ENCODE measurements at places on chromosomes 4 and X.

GRCh38 chr4:174928575-174929253, 10.6 kb downstream of the ADAM29 start:
- DNase-seq = no peak

GRCh38 chr4:153294631-153295030, 49.9 kb upstream of the MND1 start:
- DNase-seq = no peak

- DNase-seq = no peak
Observed at GRCh38 chr4:151853034-151853433, 92.2 kb upstream of the GATB start.

GRCh38 chr4:119980456-119980855, 86.2 kb downstream of the MAD2L1 start:
- no peak for DNase-seq

GRCh38 chr4:82798168-82799005, at the start of gene SCD5:
TSS of gene SCD5 (minus strand) at chr4:82798796. CDS start at chr4:82798537, 259 bp downstream.
- DNase-seq = peak; percentile 74

DNA sequence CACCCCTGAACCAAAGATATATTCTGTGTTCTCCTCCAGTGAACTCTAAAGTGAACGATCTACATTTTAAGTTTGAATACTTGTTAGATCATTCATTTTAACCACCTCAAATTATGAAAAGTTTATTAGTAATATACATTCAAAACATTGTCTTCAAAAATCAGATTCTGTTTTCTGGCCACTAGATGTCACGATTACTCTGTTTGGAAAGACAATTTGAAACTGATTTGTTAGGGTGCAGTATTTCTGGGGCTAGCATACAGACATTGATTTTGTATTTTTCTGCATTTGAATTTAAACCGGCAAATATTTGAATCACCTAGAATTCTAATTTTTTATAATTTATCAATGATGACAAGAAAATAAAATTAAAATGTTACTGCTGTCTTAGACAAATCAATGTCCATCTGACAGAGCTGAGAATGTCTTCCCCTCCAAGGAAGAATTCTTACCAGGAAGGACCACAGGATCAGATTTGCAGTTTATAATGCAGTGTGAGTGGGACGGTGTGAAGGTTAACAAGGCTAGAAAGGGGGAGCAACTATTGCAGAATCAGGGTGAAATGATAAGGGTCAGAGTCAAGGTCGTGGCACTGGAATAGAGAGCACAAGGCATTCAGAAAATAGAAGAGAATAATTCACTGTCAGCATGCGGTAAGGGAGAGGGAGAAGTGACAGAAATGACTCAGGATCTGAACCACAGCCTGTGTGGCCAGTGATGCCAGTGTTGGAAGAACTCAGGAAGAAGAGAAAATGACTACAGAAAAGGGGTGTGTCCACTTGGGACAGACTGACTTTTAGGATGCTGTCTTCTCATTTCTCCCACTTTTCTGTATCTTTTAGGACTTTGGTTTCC, 91.6 kb downstream of the ANXA10 start:
- no peak for DNase-seq

DNA sequence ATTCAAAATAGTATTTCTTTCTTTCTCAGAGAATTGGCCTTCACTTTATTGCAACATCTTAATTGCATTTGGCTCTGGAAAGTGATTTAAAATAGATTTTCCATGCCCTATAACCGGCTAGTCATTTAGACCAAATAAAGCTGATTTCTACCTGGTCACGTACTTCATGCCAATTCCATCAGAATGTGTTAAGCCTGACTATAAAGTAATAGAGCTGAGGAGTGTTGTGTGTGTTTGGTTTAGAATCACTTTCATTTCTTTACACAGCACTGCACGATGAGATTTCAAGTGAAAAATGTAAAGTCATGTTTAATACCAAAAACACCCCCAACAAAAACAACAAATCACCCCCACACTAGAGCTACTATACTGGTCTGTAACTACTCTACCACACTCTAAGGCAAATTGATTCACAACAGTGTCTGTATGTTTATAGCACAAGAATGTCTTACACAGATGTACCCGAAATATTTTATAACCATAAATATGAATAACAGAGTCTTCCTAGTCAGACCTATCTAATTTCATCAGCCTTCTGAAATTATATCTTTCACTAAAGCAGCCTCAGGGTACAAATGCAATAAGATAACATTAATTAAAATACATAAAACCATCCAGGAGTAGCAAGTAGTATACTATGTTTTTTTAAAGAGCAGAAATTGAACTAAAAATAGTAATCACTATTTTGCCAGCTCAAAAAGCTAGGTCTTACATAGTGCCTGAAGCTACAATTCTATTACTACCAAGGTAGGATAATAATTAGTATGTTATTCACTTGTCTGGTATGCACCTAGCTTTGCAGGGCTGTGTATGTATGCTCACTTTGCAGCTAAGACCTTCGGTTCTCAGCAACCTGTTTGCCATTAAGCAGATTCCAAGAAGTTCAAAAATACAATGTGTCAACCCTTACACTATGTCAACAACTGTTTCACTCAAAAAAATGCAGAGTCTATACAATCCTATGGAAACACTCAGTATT, 28.4 kb downstream of the APBB2 start:
- DNase-seq = no peak

DNA sequence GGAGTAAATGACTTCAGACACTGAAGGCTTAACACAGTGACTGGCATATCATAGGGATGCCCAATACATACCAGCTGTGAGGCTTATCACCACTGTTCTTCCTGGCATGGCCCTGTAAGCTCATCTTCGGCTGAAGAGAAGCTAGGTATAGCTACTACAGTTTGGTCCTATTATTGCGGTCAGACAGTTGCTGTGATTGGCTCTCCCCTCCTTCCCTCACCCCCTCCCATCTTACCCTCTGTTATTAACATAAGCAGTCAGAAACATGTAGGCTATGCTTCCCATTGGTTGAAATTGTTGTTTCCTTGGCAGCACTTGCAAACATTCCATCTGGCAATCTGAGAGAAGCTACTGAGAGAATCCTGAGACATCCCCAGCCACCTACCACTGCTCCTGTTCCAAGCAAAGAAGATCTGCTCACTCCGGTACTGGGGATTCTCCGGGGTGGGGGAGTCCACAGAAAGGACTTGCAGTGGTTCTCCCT, at the start of gene AKAP14:
AKAP14 (plus strand) TSS at position 51 of the 484 bp plus-strand sequence. CDS start 7,331 bp downstream, outside the sequence.
- DNase-seq = no peak

DNA sequence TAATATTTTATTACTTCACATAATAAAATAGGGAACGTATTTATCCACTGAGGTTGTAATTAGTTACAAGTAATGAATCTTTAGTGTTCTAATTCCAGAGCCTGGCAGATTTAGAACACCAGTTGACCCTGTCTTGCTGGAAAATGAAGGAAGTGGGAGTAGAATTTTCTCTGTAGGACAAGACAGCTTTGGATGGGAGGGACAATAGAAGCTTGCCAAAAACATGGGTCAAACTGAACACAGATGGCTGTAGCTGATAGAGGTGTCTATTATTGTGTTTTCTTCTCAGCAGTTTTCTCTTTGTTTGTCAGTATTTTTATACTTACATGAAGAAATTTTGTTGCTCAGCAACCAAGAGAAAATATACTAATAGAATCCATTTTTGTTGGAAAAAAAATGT, 20.2 kb downstream of the FAT4 start:
- no peak for DNase-seq

Measured in NCI-H510A (cell line).